Progenitor cell of endocrine pancreas (in vitro differentiated cells): ENCODE measurements at places on chromosomes 2 and 18.

GRCh38 chr2:130864830-130865800, 28.4 kb downstream of the ARHGEF4 start:
- DNase-seq = no peak

DNA sequence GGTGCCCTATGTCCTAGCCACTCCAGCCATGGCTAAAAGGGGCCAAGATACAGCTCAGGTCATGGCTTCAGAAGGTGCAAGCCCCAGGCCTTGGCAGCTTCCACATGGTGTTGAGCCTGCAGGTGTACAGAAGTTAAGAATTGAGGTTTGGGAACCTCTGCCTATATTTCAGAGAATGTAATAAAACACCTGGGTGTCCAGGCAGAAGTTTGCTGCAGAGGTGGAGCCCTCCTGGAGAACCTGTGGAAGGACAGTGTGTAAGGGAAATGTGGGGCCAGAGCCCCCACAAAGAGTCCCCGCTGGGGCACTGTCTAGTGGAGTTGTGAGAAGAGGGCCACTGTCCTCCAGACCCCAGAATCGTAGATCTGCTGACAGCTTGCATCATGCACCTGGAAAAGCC, 74.1 kb downstream of the SMIM21 start:
- no peak for DNase-seq

GRCh38 chr2:189261431-189261841, 81.9 kb upstream of the COL5A2 start:
- no peak for DNase-seq

DNA sequence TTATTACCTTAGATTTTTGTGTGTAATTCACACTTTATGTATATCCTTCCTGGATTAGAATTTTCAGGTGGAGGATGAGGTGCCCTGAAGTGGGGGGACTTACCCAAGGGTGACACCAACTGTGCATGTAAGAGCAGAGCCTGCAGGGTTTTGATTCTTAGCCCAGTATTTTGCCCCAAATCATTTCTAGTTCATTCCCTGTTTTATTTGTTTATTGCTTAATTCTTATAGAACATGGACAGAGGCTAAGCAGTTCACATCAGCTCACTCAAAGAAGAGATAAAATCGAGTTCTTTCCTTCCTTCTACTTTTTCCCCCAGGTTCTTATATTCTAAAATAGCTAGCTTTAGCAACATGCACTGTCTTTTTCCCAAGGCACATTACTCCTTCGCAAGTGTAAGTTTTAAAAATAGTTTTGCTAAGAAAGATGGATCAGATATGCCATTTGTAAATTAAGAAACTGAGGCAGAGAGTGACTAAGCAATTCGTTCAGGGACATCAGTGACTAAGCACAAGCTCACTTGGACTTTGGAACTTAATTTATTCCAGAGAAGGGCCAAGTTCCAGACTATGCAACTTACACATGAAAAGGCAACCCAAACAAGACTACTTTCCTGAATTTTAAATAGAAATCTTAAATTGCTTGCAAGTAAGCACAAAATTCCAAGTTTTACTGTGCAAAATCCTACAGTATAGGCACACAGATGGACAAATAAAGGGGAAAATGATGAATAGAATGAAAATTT, 427.9 kb upstream of the POU3F3 start:
- DNase-seq = no peak

GRCh38 chr2:57598551-57598950, 448.1 kb upstream of the VRK2 start:
- DNase-seq = no peak

DNA sequence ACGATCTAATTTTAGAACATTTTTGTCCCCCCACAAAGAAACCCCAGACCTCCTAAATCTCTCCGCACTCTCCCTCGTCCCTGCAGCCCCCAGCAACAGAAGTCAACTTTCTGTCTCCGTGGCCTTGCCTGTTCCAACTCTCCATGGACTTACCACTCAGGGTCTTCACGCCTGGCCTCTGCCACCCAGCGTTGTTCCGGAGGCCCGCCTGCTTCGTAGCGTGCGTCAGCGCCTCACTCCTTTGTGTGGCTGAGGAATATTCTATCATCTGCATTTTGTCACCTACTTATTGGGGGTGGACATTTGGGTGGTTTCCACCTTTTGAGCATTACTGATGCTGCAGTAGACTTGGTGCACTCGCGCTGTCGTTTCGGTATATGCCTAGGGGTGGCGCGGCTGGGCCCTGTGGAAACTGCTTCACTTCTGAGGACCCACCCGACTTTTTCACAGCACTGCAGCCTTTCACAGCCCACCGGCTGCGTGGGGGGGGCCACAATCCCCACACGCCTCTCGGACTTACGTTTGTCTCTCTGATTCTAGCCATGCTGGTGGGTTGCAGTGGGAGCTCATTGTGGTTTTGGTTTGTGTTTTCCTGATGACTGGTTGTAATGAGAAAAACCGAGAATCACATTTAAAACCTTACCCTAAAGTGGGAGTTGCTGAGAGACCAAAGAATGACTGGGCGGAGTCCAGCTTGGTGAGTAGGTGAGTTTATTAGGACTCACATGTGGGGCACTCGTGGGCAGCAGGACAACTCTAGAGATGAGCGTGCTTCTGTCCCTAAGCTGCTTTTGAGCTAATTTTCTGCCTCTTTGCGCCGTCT, 1.4 kb upstream of the HSBP1L1 start:
- no peak for DNase-seq

- DNase-seq = peak; percentile 99
These were observed at the start of gene PTMA for GRCh38 chr2:231707927-231708772. Gene PTMA (plus strand): TSS chr2:231708525. CDS start chr2:231708707, 182 bp downstream.

DNA sequence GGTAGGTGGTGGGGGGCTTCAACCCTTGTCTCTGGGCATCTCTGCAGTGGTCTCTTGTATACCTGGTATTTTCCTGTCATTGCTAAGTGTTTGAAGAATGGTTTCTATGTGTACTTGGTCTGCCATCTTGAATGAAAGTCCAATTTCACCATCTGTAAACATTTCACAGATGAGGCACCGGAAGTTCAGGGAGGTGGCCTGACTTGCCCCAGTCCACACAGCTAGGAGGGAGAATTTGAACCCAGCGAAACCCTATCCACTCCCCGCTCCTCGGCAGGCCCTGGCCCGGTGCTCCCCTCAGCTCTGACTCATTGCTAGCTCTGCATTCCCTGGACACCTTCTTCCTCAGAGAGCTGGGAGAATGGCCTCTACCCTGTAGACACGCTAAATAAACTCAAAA, 30.5 kb downstream of the ZAP70 start:
- DNase-seq = no peak

- DNase-seq = peak; percentile 29
These were observed 31.3 kb downstream of the KIAA2012 start for GRCh38 chr2:202104286-202104870.

GRCh38 chr18:2513616-2514015, 57.7 kb downstream of the METTL4 start:
- DNase-seq = no peak

DNA sequence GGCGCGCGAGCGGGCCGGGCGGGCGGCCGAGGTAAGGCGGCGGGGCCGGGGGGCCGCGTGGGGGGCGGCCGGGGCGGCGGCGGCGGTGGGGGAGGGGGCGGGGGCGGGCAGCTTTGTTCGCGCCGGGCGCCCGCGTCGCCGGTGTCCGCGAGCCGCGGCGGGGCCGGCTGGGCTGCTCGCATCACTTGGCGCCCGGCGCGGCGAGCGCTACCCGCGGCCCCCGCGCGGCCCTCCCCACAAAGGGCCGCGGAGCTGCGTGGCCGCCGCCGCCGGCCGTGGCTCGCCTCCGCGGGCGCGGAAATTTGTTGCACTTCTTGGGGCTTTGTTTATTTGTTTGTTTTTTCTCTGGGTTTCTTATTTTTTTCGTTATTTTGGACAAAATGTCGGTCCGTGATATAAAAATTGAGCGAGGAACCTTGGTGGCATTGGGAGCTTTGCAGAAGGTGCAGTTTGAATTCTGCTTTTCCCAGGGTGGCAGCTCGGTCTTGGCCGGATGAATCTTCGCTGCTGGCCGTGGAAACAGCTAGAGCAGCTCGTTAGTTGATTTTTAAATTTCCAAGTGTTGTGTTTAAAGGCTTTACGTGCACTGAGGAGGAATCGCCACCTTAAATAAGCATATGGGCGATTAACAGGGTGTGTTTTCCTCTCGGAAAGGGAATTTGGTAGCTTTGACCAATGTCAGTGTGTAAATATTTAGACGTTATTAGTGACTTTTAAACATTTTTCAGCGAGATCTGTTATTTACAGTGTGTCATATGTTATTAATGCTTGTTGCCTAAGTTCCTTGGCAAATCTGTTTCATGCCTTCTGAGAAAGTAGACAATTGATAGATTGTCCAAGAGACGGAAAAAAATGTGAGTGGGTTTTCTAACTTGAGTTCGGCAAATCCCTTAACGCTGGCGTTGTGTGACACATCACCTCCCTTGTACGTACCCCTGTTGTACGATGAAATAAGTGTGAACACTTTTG, 822 bp downstream of the UBE2E3 start:
- no peak for DNase-seq

DNA sequence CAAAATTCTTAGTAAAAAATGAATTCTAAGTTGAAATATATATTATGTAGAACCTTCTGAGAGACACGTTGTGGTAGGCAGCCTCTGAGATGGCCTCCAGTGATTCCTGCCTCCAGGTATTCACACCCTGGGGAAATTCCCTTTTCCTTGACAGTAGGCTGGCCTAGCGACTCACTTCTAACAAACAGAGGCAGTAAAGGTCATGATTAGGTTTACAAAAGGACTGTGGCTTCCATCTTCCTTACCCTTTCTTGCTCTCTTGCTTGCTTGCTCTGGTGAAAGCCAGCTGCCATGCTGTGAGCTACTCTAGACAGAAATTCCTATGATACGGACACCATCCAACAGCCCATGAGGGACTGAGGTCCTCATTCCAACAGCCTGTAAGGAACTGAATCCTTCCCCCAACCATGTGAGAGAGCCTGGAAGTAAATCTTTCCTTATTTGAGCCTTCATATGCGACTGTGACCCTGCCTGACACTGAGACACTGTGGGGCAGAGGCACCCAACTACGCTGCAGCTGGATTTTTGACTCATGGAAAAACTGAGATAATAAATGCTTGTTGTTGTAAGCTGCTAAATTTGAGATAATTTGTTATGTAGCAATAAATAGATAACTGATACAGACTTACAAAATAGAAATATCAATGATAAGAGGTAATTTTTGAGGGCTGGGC, 32.7 kb upstream of the SERTAD2 start:
- DNase-seq = no peak

- no peak for DNase-seq
These were observed 79.6 kb upstream of the UBXN4 start for GRCh38 chr2:135662088-135662487.

GRCh38 chr2:101622210-101623030, 75.1 kb upstream of the MAP4K4 start:
- DNase-seq = no peak

GRCh38 chr2:134301099-134301927, 47.4 kb downstream of the MGAT5 start:
- no peak for DNase-seq

- DNase-seq = peak; percentile 71
These were observed at the start of gene PRKD3 for GRCh38 chr2:37324786-37325624. Gene PRKD3 (minus strand): TSS chr2:37324833. CDS start chr2:37316524, 8,309 bp downstream.

GRCh38 chr2:168044176-168044575, 203.2 kb downstream of the STK39 start:
- no peak for DNase-seq

DNA sequence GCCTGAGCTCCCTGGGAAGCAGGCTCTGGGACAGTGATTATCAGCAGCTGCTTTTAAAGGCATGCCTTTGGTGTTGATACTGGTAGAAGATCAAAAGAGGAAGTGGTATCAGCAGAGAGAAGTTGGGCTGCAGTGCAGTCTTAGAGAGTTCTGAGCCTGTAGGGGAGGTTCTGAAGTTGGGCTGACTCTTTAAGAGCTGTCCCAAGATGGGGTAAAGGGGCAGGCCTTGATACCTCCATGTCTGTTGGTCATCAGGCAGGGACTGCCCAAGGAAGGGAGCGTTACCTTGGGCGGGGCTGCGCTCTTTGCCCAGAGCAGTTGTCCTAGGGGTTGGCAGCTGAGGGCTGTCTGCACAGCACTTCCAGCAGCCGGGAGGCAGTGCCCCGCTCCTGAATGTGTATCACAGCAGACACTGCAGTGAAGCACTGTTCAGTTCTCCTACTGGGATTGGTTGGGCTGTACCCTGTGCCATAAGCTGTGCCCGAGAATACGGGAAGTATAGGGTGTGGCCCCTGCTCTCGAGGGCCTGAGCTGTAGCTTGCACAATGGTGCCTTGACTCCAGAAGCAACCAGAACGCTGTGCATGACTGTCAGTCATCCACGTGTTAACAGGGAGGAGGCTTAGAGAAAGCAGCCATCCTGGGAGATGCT, 177.0 kb downstream of the CTIF start:
- DNase-seq = no peak

GRCh38 chr2:185618625-185619024, 120.0 kb upstream of the FSIP2 start:
- DNase-seq = no peak

- peak; percentile 44 for DNase-seq
These were observed 386.5 kb downstream of the DLGAP1 start for GRCh38 chr18:4068552-4069158.

DNA sequence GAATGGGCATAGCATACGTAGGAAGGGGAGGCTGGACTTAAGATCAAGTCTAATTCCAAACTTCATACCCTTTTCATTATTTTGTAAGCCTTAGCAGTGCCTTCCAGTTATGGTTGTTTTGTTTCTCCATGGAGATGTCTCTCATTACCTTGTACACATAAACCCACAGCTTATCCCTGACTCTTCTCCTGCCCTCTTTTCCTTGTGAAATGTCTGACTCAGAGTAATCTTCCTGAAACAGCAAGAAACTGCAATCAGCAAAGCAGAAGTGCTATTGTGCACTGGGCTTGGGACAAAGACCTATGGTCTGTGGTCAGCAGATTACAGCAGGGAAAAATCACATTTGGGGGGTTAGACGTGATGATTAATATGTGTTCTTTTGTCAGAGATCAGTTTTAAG, 176.7 kb downstream of the IKZF2 start:
- no peak for DNase-seq

- DNase-seq = no peak
These were observed 373.5 kb downstream of the DSEL start for GRCh38 chr18:67143028-67143427.

DNA sequence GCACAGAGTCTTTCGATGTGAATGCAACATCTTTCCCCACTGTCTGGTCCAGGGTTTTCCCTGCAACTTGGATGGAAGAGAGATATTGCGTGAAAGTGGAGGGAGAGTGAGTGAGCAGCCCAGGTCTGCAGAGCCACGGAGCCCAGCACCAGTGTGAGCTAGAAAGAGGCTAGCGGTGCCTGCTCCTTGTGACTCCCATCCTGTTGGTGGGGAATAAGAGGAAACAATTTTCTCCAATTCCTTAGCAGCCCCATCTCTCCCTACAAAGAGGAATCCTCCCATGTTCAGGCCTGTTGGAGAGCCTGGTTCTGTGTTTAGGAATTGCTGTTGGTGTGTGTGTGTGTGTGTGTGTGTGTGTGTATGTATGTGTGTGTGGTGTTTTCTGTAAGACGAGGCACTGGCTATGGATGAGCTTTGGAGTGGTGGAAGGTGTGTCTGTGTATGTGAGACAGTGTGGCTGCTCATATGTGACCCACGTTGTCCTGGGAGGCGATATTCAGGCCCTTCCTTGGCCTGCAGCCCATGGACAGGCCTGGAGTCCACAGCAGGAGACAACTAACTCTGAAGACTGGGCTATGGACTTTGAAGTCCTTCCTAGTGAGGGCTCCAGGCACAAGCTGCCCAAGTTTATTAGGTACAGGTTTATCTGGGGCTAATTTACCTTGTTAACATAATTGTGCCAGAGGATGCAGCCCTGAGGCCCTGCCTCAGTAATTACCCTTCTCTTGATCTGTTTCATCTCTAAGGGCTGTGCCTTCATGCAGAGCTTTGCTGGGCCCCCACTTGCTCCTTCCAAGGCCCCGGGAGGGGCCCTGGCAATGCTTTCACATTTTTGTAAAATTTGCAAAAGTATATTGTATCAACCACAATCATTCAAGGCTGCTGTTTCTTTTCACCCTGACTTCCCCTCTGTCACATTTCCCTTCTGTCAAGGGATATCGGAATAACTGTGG, 88.6 kb upstream of the HAAO start:
- no peak for DNase-seq
